ENCODE measurements at places on chromosomes 4 and X.

- DNase-seq: no peak
These were observed 26.3 kb upstream of the UBA6 start for GRCh38 chr4:67727124-67727850.

GRCh38 chr4:2009651-2010233, 968 bp upstream of the NELFA start:
- no peak for DNase-seq

GRCh38 chrX:84168095-84168494, 19.9 kb downstream of the RPS6KA6 start:
- DNase-seq: no peak

DNA sequence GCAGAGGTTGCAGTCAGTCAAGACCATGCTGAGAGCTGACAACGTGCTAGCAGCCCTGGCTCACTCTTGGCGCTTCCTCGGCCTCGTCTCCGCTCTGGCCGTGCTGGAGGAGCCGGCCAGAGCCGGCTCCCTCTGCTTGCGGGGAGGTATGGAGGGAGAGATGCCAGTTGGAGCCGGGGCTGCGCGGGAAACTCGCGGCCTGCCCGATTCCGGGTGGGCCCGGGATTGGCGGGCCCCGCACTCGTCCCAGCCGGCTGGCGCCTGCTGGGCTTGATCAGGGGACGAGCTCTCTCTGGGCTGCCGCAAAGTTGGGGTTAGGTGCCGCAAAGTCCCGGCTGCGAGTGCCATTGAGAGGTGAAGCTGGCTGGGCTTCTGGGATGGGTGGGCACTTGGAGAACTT, 27.8 kb upstream of the SHISA3 start:
- no peak for DNase-seq

- no peak for DNase-seq
These were observed 87.6 kb downstream of the SORCS2 start for GRCh38 chr4:7279902-7280301.

- no peak for DNase-seq
These were observed 251.9 kb downstream of the AFAP1 start for GRCh38 chr4:7687796-7688195.

DNA sequence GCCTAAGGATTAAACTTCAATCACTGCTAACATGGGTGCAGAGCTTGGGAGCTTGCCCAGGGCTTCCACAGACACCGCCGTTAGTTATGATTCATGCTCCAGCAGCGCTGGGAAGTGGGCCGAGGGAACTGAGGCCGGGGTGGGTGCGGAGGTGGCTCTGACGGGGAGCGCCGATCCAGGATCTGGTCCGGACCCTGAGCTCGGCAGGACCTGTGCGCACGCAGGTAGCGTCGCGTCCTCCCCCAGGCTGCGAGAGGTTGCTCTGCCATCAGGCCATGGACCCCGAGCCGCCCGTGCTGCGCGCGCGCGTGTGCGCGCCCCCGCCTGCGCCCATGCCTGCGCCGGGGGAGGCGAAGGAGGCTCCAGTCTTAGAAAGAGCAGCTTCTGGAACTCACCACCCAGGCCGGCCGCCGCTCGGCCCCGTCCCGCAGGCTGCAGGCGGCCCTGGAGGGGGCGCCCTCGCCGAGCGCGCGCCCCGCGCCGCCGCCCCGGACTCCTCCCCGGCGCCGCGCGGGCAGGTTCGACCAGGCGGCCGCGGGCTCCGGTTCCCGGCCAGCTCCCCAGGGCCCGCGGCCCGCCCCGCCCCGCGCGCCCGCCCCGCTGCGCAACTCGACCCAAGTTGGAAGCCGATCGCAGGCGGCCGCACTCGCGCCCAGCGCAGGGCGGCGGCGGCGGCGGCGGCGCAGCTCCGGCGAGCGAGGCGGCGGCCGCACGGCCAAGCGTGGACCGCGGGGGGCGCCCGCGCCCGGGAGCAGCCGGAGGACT, 732 bp upstream of the ADRA2C start:
- DNase-seq: no peak

DNA sequence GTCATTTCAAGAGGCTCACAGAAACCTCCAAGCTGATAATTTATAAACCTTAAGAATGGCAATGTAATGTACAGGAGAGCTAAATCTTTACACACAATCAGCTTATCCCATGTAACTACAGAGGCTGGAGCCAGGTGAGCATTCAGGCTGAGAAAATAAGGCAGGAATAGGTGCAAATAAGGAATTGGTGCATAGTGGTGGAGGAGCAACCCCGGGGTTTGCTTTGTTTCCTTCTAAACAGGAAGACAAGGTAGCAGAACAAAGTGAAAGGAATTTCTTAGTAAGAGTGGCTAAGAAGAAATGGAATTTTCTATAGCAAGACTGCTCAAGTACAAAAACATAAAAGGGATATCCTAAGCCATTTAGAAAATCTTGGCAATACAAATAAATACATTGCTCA, 82.4 kb downstream of the NR3C2 start:
- DNase-seq: no peak

GRCh38 chr4:13527192-13527980, 16.9 kb downstream of the NKX3-2 start:
- no peak for DNase-seq

GRCh38 chr4:16078195-16078760, 5.5 kb downstream of the PROM1 start:
- DNase-seq: no peak
